ENCODE measurements at places on chromosomes 12 and 14.

- DNase-seq: no peak
Observed at GRCh38 chr12:117051380-117051779, 47.8 kb downstream of the TESC start.

DNA sequence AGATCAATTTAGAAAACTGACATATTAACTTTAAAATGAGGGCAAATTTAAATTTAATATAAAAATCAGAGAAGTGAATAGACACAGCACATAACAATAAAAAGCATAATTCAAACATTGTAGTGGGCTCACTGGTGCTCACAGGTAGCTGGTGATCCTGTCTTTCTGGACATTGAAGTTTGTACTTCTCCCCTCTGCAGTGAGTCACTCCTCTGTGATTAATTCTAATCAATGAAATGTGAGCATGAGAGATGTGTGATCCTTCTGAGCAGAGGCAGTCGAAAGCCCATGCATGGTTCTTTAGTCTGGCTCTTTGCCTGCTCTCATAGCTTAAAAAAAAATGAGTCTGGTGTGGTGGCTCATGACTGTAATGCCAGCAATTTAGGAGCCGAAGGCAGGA, 59.0 kb upstream of the RERGL start:
- DNase-seq: no peak

GRCh38 chr14:37061697-37062096, 110.7 kb downstream of the SLC25A21 start:
- DNase-seq: no peak

DNA sequence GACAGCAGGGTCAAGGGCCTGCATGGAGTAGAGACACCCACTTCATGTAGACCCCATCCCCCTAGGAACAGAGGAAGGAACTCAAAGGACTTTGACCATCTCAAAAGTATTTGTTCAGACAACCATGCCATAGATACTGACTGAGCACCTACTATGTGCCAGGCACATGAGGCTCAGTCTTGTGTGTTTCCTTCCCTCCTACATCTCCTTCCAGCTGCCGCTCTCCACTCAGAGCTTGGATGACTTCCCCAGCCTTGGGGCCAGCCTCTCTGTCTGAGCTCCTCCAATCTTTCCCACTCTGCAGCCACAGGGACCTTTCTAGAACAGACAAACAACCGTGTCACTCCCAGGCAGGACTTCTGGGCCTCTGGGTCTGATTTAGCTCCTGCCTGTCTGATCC, 2.5 kb downstream of the TRPV4 start:
- DNase-seq: no peak

DNA sequence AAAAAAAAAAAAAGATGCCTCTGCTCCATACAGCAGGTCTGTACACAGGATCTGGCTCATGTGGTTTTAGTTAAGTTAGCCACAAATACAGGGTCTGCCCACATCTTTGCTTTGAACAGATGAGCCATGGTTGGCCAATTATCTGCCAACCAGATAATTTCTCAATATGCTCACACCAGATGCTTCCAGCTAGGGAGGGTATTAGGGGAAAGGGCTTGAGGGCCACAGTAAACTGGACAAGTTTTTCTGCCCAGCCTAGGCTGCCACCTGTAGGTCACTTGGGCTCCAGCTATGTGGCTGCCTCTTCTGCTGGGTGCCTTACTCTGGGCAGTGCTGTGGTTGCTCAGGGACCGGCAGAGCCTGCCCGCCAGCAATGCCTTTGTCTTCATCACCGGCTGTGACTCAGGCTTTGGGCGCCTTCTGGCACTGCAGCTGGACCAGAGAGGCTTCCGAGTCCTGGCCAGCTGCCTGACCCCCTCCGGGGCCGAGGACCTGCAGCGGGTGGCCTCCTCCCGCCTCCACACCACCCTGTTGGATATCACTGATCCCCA, 776 bp downstream of the RDH5 start:
- DNase-seq: peak; percentile 88

GRCh38 chr12:117809509-117809908, 159.3 kb downstream of the KSR2 start:
- DNase-seq: no peak

DNA sequence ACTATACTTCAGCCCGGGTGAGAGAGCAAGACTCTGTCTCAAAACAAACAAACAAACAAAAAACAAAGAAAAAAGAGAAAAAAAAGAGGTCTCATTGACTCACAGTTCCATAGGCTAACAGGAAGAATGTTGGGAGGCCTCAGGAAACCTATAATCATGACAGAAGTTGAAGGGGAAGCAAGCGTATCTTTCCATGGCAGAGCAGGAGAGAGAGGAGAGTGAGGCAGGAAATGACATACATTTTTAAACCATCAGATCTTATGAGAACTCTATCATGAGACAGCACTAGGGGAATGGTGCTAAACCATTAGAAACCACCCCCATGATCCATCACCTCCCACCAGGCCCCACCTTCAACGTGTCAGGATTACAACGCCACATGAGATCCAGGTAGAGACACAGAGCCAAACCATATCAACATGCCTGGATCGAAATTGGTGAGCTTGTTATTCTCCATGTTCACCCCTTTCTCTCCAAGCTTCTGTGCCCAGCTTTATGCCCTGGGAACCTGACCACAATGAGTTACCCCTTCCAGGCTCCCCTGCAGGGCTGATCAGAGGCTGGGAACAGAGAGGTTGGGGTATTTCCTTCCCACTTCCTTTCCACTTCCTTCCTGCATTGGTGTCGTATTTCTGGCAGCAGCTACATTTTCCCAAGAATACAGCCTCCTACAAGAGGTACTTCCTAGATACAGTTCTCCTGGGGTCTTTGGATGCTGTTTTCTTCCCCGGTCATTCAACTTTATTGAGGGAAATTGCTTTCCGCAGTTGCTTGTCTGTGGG, 219.3 kb upstream of the FLRT2 start:
- DNase-seq: no peak

GRCh38 chr12:120015313-120015712, 26.3 kb downstream of the BICDL1 start:
- no peak for DNase-seq

- no peak for DNase-seq
Observed at GRCh38 chr12:38102197-38102596, 214.4 kb upstream of the ALG10B start.

GRCh38 chr12:121776190-121777098, 17.0 kb downstream of the RHOF start:
- DNase-seq: no peak

- no peak for DNase-seq
Observed at GRCh38 chr12:108610336-108610815, 12.5 kb upstream of the TMEM119 start.

DNA sequence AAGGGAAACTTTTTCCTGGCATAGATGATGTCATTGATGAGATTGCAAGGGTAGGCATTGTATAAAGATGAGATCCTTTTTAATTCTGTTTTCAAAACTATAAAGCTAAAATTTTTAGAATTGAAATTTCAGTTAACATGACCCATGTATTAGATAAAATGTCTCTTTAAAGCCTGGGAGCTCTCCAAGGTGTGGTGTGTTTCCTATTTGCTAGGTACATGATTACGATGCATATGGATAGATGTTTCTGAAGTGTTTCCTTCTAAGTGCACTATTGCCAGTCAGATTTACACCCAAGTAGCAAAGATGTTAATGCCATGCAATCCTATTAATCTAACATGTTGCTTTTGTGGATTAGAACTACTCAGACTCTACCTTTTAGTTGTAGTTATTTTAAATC, 834.7 kb downstream of the DIO2 start:
- DNase-seq: no peak
